ENCODE measurements at places on chromosomes 5 and 9.

DNA sequence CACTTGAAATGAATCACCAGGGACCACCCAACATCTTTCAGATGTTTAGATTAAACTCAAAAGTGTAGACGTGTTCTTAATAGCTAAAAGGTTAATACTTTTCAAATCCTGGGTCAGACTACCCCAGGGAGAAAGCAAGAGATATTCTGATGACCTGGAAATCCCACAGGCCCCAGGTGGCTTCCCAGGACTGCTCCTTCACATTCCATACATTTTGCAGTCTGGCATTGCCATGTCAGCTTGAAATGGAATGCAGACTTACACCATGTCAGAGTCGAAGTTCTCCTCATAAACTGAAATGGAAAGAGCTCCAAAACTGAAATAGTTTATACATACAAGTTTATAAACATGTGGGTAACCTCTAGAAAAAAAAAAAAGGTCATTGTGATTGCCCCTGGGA lies 61.5 kb downstream of the TMEM167A start:
- no peak for DNase-seq

DNA sequence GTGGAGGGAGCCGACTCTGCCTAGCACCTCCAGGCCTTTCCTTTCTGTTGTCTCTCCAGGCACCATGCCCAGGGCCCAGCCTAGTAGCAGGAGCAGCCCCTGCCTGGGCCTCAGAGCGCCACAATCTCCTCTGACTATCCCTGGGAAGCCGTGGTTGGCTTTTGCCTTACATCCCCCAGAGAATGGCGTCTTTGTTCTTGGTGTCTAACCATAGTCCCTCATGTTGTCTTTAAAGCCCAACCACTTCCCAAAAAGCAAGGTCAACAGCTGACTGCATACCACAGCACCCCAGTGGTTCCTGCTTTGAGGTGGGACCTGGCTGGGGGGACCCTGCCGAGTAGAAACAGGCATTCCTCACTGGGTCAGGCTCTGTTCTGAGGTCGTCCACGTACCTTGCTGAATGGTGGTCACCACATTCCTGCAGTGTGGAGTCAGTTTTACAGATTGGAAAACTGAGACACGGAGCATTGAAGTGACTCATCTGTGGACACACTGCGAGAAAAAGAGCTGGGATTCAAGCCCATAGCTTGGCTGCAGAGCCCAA lies 13.7 kb upstream of the CERCAM start:
- no peak for DNase-seq

GRCh38 chr5:145943674-145944121 lies 7.3 kb downstream of the SH3RF2 start:
- DNase-seq: no peak

GRCh38 chr5:55063220-55063863 lies 39.1 kb upstream of the GZMA start:
- DNase-seq: no peak

GRCh38 chr5:2921176-2921575 lies 169.7 kb upstream of the IRX2 start:
- no peak for DNase-seq

GRCh38 chr9:99466104-99466503 lies 244.0 kb downstream of the SEC61B start:
- no peak for DNase-seq

GRCh38 chr5:58666141-58666540 lies 83.3 kb downstream of the RAB3C start:
- DNase-seq: no peak

- DNase-seq: no peak
These were observed 43.5 kb downstream of the SCAI start for GRCh38 chr9:125099816-125100215.

DNA sequence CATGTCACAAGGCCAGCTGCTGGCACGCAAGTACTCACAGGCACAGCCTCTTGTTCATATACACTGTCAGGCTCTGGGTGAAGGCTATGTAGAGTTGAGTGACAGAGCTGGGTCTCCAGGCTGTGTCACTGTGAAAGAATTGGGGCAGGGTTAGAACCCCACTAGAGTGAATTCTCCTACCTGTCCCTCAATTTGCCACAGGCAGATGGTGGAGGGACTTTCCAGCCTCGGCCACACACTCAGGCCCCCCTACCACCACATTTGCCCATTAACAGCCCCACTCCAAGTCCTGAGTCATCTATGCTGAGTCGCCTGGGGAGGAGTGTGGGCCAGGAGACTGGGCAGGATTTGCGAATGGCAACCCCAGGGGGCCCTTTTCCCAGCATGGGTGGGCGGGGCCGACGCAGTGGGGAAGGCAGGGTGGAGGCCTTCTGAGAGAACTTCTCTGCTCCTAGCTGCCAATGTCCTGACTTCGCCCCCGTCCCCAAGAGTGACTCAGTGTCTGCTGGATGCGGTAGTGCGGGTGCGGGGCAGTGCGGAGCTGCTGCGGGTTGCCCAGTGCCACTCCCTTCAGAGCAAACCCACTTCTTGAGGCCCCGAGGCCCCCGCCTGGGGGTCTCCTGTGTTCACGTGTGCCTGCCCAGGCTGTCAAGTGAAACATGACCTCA lies 50.3 kb upstream of the PSD2 start:
- DNase-seq: peak; percentile 75

GRCh38 chr9:107286057-107286456 lies 3.0 kb downstream of the RAD23B start:
- no peak for DNase-seq

- DNase-seq: no peak
These were observed 585.5 kb downstream of the ISL1 start for GRCh38 chr5:51968756-51969155.

DNA sequence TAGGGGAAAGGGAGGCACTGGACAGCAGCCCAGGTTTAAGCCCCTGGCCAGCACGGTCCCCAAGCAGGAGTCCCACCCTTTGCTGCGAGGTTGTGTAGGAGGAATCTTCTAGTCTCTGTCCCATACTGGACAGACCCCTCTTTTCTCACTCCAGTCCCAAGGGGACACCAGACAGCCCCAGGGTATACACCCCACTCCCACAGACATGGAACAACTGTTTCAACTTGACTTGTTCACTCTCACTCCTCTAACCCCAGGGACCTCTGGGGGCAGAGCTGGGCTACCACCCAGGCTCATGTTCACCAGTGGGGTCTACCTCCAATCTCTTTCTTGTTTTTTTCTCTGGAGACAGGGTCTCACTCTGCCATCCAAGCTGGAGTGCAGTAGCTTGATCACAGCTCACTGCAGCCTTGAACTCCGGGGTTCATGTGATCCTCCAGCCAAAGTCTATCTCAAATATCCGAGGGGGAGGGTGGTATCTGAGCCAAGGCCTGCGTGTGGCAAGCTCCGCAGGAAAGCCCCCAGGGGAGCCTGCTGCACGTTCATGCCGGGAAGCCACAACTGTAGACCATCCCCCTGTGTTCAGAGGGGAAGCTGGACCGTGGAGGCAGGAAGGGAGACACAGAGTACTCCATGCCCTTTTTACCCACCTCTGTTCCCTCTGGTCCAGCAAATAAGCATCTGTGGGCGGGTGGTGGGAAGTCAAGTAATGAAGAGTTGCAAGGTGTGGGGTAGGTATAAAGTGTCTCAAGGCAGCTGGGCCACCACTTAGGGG lies 1.8 kb downstream of the PTGES2 start:
- DNase-seq: no peak

DNA sequence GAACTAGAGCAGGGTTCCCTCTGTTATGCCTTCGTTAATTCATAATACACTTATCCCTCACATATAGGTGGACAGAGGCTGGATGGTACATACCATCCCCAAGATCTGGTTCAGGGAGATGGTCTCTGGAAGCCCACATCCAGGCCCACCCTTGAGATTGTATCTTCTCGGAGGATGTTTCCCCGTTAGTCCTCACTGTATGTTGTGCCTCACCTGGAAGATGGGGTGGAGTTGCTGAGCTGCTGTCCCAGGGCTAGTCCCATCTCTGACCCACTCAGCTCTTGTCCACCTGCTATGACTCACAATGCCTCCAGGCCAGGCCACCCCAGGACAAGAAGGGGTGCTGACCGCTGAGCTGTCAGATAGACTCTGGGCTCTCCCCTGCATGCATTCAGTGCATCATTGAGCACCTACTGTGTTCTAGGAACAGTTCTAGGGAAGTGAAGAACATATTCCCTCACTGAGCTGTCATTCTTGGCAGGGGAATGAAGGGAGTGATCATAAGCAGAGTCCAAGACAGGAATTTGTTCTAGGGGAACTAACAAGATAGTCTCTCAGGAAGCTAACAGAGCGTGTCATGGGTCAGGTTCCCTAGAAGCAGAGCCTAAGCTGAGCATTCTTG lies at the start of gene CBY3:
CBY3 (minus strand) TSS at position 255 of the 622 bp plus-strand sequence; CDS start at position 139, 116 bp downstream.
- DNase-seq: no peak

- no peak for DNase-seq
These were observed 56.5 kb upstream of the ANGPTL2 start for GRCh38 chr9:127178686-127179632.

DNA sequence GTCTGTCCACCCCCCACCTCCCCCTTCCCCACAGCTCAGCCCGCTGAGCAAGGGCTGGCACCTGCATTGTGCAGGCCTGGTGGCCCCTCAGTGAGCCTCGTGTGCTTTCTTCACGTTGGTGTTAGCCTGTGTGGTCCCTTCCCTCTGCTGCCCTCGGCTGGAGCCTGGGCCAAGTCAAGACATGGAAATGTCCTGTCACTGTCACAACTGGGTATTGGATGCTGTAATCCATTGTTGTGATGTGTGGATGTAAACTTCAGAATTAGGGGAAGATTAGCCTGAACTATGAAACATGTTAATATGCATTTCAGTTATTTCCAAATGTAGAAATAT lies 103.9 kb downstream of the TRIO start:
- no peak for DNase-seq

DNA sequence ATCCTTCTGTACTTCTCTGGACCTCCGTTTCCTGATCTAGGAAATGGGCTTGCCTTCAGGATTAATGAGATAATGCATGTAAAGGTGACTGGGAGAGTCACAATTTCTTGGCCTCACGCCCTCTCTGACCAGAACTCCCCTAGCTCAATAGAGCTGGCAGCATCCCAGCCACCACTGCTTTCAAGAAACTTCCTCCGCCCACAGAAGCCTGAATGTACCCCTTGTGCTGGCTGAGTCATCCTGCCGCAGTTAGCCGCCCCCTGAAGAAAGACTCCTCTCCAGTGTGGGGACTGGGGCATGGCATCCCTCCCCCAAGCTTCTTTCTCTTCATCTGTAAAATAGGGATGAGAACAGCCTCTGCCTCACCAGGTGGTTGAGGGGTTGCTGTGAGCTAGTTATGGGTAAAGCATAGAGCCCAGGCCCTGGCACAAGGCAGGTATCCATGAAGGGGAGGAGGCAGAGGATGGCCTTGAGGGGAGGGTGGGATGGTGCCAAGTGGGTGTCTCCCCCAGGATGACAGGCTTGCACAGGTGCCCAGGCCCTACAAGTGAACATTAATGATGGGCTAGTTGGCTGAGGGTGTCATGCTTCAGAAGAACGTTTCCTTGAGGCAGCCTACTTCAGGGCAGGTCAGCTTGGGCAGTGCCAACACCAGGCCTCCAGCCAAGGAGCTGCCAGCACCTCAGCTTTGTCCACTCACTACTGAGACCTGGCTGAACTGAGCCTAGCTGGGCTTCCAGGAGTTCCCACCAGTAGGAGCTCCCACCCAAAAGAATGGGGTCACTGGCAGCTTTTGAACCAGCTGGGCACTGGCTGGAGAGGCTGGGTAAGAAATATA lies 3.4 kb downstream of the PDLIM4 start:
- DNase-seq: peak; percentile 78

DNA sequence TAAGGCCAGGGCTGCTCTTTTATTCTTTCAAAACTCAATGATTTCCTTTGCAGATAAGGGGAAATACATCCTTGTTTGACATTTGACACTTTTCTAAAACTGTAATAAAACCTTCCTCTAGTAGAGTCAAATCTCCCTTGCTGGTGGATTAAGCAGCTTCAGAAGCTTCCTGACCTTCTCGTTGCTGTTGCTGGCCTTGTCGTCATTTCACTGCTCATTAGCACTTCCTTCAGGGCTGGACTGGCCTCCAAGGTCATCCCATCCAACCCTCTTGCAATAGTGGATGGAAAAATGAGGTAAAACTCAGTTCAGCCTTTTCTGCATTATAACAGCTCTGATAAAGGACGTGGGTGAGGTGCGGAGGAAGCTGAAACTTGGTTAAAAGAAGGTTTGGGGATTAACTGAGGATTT lies 1.1 kb upstream of the ADAMTSL1 start:
- DNase-seq: no peak

GRCh38 chr5:61349935-61350334 lies 17.9 kb downstream of the ZSWIM6 start:
- no peak for DNase-seq

- DNase-seq: no peak
These were observed 22.5 kb downstream of the FOXD1 start for GRCh38 chr5:73426034-73426433.

GRCh38 chr5:148938522-148938882 lies 112.1 kb downstream of the ADRB2 start:
- no peak for DNase-seq

DNA sequence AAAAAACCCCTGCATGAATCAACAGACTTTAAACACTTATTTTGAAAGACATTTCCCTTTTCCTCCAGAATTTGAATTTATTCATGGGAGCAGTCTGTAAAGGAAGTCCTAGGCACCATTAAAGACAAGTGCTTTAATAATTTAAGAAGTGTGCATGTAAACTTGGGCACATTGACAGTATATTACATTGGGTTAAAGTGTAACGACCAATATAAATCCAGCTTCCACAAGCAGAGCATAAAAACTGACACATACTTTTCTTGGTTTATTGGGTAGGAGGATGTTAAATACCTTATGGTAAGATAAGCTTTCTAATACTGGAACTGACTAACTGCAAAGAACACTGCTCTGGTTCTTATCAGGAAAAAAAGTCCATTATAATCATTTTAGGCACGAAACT lies 1.2 kb upstream of the ENTREP1 start:
- DNase-seq: no peak

DNA sequence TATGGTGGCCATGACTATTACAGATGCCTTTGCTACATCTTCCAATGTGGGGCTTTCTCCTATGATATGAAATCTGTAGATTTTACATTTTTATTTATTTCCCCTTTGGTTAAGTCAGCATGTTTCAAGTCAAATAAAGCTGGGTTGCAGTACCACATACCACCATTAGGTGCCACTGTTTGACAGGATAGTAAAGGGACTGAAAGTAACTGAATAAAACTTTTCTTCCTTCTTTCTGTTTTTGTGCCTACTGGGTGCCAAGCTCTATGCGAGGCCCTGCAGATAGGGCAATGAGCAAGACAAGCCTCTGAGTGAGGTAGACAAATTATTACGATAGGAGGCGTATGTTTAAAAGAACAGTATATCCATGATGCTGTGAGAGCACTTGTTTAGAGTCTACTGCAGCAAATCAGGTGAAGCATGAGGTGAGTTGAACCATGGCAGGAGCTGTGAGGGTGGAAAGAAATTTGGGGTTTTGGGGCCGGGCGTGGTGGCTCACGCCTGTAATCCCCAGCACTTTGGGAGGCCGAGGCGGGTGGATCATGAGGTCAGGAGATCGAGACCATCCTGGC lies 64.8 kb downstream of the GDNF start:
- peak; percentile 45 for DNase-seq

DNA sequence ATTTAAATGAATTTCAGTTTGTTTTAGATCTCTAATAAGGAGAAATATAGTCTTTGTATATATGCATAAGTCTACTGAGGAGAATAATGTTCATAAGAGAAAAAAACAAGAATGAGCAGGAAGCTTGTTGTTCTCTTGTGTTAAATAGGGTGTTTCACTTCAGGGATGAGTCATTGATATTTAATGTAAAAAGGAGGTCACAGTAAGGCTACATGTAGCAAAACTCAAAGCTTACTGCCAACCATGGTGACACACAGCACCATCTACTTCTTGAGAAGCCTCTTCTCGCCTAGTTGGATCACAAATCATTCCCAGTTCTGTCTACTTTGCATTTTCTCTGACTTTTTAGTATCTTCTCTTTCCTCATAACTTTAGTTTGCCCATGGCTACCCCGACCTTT lies 1466.0 kb upstream of the C9orf72 start:
- DNase-seq: no peak

GRCh38 chr5:158461240-158461854 lies 602.4 kb upstream of the CLINT1 start:
- no peak for DNase-seq
